NCI-H2081 (cell line): ENCODE measurements at places on chromosomes 6 and 20.
A peak's percentile ranks its signal among the peaks of the same experiment; 100 is the strongest.

GRCh38 chr20:2465100-2465499 is 5.5 kb downstream of the SNRPB start:
- no peak for DNase-seq

GRCh38 chr20:41147767-41148191 is 10.4 kb downstream of the PLCG1 start:
- DNase-seq = no peak

DNA sequence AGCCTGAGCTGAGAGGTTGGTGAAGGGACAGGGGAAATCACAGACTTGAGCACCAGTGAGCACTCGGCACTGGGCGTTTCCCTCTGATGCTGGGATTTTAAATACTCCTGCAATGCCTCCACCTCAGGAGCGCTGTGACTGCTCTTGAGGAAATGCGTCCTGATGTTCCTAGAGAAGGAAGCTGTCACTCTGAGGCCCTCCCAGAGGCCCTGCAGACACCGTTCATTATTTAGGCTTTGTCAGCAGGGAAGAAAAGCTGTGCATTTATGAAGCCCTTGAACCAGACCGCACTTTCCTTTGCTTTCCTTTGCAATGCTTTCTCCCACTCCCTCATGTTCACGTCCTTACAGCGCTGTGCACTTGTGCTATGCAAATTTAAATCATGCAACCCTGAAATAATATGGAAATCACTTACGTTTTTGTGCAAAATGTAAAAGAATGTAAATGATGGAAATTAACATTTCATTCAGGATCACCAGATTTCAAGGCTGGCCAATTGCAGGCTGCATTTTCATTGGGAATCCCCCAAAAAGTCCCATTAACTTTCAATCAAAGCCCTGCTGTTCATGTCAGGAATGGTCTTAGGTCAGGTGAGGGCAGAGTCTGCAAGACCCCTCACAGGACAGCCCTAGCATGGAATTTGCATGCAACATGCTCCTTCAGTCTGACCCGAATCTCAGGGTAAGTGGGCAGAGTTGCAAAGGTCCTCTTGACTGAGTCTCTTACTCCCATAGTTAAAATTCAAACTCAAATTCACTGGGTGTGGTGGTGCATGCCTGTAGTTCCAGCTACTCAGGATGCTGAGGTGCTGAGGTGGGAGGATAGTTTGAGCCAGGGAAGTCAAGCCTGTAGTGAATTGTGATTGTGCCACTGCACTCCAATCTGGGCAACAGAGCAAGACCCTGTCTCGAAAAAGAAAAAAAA is 45.8 kb upstream of the SYNDIG1 start:
- no peak for DNase-seq

GRCh38 chr6:34570066-34570833 is 14.1 kb upstream of the SPDEF start:
- DNase-seq = no peak

DNA sequence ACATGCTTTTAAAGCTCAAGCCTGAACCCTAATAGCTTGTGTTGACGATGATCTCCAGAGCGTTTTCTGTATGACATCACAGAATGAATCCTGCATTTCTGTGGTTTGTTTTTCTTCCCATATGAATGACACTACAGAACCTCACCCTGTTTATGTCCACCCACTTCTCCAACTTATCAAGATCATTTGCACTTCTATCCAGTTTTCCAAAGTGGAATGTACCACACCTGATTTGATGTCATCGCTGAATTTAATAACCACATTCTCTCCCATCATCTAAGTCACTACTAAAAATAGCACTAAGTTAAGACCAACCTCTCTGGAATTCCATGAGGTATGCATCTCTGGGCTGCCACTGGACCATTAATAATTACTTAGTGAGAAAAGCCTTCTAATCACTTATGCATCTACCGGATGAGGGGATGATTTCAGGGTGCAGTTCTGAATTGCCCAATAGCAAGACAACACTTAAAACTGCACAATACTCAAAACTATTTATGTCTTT is 33.3 kb upstream of the CITED2 start:
- no peak for DNase-seq

DNA sequence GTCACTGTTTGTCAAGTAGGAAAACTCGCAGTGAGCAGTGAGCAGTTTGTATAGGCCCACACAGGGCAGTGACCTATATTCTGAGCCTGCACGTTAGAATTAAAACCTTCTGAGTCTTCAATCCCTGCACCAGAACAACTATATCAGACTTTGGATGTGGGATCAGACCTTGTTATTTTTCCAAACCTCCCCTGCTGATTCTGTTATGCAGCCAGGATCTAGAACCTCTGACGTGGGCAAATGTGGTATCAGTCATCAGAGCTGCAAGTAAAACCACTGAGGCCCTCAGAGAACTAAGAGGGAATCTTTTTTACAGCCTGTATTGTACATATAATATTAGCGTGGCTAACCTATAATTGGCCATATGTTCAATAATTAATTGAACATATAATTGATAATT is 32.0 kb upstream of the AKAP7 start:
- DNase-seq = no peak

DNA sequence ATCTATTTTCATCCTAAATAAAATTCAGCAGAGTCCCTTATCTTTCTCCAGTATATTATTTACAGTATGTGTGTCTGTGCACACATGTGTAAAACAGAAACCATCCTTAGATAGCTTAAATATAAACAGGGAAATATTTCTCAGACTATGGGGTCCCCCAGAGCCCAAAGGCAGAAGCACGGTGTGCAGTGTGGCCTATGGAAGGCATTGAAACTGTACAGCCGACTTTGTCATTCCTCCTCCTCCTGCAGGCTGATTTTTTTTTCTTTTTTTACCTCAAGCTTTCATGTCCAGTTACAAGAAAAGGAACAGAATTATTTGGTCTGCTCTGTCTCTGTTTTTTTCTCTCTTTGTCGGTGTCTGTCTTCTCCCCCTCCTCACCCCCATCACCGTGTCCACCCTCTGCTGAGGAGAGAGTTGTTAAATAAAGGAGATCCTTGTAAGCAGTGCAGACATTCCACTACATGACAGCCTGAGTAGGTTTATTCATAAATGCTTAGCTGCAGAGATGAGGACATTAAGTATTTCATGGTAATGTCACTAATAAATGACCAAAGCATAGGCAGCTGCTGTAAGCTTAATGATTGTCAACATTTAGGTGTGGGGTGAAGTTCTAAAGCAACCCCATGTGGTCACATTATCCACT is 31.8 kb upstream of the SLC35D3 start:
- no peak for DNase-seq

GRCh38 chr6:110816677-110817076 is 1.4 kb upstream of the CDK19 start:
- no peak for DNase-seq

DNA sequence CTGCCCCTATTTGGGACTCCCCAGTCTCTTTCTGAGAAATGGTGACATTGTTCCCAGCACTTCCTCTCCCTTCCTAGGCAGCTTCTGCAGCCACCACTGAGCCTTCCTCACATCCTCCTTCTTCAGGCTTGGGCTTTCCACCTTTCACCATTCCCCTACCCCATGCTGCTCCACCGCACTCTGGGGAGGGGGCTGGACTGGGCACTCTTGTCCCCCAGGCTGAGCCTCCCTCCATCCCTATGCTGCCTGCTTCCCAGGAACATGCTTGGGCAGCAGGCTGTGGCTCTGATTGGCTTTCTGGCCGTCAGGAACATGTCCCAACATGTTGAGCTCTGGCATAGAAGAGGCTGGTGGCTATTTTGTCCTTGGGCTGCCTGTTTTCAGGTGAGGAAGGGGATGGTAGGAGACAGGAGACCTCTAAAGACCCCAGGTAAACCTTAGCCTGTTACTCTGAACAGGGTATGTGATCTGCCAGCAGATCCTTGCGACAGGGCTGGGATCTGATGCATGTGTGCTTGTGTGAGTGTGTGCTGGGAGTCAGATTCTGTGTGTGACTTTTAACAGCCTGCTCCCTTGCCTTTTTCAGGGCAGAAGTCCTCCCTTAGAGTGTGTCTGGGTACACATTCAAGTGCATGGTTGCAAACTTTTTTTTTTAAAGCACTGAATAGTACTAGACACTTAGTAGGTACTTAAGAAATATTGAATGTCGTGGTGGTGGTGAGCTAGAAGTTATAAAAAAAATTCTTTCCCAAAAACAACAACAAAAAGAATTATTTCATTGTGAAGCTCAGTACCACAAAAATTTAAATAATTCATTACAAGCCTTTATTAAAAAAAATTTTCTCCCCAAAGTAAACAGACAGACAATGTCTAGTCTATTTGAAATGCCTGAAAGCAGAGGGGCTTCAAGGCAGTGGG is 2.1 kb upstream of the CDKN1A start:
- DNase-seq = peak; percentile 2

- DNase-seq = no peak
Observed at GRCh38 chr6:105869835-105870440, 216.2 kb upstream of the PRDM1 start.

- DNase-seq = no peak
Observed at GRCh38 chr20:64176971-64177370, 12.7 kb downstream of the MYT1 start.
